ENCODE measurements at places on chromosomes 6 and 20.

DNA sequence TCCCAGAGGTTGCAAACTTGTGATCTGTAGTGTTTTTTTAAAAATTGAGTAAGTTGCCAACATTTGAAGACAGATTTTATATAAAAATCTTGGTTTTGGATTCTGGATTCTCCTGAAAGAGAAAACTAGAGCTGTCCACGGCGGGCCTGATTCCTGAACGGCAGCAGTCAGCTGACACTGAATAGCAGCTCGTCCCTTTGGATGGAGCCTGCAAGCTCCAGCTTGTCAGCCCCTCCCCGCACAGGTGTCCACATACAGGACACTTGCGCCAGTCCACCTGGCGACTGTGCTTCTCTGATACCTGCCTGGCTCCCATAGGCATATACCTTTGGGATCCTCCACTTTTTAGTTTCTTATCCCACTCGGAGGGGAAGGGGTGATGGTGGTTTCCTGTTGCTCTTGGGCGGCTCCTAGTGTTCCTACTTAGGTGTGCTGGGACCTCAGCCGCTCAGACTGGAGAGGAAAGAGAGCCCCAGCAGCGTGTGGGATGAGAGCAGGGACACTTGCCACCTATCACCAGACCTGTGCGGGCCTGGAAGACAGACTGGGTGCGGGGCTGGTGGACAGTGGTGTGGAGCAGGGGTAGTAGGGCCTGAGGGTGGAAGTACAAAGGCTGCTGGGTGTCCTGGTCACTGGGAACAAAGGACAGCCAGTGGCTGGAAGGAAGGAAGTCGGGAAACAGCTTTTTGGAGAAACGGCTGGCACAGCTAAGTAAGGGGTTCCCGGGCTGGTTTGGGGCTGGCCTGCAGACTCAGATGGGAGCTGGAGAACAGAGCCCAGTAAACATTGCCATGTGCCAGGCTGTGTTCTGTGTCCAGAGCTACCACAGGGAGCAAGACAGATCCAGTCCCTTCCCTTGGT is 18.3 kb downstream of the GHRH start:
- DNase-seq = no peak

DNA sequence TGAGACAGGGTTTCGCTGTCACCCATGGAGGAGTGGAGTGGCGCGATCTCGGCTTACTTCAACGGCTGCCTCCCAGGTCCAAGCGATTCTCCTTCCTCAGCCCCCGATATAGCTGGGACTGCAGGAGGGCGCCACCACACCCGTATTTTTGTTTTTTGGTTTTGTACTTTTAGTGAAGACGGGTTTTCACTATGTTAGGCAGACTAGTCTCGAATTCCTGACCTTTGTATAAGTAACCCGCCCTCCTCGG is 115.4 kb upstream of the BTN3A2 start:
- DNase-seq = no peak

GRCh38 chr6:70700922-70701876 is 33.5 kb downstream of the SMAP1 start:
- no peak for DNase-seq

DNA sequence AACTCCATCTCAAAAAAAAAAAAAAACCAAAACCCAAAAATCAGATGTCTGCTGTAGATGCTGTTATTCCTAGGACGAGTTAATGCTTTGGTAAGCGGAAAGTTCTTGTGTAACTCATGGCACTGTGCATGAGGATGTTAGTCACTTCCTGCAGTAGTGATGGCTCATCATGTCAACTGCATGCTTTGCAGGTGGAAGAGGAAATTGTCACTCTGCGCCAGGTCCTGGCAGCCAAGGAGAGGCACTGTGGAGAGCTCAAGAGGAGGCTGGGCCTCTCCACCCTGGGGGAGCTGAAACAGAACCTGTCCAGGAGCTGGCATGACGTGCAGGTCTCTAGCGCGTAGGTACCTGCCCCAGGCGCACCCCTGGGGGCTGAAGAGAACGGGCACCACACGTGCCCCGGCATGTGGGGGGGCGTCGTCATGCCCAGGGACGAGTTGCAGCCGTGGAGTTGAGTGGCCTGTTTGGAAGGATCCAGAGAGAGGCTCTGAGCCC is 8.5 kb downstream of the TPD52L2 start:
- DNase-seq = no peak

- DNase-seq = no peak
These were observed 541.3 kb upstream of the MARCKS start for GRCh38 chr6:113315879-113316278.

DNA sequence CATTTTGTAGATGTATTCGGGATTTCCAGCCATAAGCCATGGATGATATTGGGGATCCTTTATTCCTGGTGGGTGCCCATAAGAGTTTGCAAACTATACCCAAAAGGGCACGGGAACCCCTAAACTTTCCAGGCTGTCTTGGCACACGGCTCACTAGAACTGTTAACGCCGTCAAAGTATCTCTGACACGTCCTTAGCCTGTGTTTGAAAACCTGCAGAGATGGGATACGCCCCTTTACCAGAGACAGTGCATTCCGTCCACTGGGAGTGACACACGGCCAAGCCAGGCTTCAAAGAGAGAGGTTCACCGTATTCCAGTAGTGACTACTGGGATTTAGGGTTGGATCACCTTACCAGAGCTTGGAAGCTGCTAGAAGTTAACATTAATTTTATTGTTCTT is 95.0 kb downstream of the THBS2 start:
- DNase-seq = no peak

DNA sequence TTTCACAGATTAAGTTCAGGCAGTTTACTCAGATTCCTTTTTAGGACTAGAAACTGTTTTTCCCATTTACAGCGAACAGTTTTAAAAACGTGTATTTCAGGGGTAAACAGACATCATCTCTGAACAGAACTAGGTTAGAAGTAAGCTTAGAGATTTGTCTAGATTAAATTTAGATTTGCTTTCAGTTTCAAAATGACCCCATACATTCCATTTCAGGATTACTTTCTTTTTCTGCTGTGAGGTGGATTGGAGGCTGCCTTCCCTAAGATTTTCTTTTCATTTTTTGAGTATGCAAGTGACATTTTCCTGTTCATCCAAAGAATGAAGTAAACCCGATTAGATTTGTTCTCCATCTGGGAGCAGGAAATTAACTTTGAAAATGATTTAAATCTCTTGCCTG is 747.2 kb downstream of the KHDRBS2 start:
- no peak for DNase-seq

GRCh38 chr6:11197175-11197536 is 35.3 kb downstream of the NEDD9 start:
- no peak for DNase-seq

DNA sequence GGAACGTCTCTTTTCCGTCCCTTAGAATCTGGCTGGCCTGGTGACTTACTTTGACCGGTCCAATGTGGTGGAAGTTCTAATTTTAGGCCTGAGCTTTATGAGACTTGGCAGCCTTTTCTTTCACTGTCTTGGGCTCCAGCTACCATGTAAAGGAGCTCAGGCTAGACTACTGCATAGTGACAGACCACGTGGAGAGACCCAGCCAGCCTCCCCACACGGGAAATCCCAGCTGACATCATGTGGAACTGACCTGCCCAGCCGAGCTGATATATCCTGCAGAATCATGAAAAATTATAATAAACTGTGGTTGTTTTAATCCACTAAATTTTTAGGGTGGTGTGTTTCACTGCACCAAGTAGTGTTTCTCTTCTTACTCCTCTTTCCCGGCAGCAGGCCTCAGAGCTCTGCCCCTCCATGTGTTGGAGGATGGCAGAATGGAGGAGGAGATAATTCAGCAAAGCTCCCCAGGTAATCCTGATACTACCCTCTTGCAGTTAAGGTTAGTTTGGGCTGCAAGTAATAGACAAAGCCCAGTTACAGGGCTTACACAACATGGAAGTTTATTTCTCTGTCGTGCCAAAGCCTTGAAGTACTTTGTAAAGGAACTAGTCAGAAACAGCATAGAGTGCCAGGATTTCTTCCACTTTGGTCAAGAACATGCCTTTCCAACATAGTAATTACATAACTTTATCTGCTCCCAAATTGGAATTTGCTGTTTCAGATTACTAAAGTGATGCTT is 87.5 kb downstream of the SH3BGRL2 start:
- DNase-seq = no peak

- DNase-seq = no peak
These were observed 2.0 kb downstream of the ACSS1 start for GRCh38 chr20:25055711-25056495.

DNA sequence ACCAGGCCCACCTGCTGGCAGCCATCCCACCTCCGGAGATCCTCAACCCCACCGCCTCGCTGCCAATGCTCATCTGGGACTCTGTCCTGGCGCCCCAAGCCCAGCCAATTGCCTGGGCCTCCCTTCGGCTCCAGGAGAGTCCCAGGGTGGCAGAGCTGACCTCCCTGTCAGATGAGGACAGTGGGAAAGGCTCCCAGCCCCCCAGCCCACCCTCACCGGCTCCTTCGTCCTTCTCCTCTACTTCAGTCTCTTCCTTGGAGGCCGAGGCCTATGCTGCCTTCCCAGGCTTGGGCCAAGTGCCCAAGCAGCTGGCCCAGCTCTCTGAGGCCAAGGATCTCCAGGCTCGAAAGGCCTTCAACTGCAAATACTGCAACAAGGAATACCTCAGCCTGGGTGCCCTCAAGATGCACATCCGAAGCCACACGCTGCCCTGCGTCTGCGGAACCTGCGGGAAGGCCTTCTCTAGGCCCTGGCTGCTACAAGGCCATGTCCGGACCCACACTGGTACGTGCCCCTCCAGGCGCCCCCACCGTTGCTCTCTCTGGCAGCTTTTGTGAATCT is 1.1 kb downstream of the SNAI1 start:
- DNase-seq = no peak

DNA sequence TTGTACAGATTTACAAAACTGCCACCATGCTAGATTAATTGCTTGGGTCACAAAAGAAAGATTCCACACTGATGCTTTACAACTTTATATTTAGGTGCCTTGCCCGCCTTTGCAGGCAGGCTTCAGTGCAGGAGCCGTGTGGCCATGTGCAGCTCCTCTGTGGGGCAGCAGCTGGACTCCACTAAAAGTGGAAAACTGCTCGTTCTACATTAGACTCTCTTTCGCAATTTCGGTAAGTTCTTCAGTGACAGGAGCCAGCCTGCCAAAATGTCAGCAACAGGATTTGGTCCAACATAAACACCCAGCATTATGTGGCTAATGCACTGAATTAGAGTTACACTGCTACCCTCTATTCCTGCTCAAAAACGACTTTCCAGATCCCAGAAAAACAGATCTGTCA is 174.4 kb upstream of the KCNK16 start:
- no peak for DNase-seq

DNA sequence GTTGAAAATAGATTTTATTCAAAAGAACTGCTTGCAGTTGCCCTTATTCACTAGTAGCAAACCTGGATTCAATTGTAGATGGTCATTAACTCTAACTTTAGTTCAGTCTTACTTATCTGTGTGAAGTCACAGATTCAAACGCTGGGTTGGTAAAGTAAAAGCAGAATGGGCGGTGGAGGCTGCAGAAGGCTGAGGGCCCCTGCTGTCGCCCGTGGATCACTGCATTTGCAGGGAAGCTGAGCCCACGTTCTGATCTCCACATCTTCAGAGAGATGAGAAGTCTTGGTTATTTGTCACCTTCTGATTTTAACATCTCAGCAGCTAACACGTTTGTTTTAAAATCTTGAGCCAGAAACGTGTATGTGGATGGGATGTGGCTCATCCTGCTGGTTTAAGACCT is 75.1 kb downstream of the SNX9 start:
- DNase-seq = no peak

DNA sequence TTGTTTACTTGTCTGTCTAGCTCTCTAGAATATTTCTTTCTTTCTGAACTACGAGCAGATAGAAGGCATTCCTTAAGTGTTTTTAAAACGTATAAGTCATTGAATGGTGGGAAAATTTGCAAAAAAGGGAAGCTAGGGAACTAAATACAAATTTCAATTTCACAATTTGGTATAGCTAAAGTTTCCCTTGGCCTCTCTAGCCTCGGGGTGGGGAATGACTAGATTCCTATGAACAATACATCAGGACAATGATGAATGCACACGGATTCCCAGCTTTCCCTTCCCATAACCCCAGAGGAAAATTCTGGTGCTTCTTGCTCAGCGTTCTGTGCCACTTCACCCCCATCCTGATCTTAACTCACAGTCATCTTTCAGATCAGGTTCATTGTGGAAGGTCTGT is 113.3 kb upstream of the ASF1A start:
- DNase-seq = no peak

- DNase-seq = no peak
These were observed 151.4 kb downstream of the PHF3 start for GRCh38 chr6:63787021-63787420.

GRCh38 chr6:24933868-24934401 is 1.8 kb downstream of the RIPOR2 start:
- no peak for DNase-seq

- no peak for DNase-seq
These were observed 696.5 kb upstream of the FLRT3 start for GRCh38 chr20:15033891-15034290.

DNA sequence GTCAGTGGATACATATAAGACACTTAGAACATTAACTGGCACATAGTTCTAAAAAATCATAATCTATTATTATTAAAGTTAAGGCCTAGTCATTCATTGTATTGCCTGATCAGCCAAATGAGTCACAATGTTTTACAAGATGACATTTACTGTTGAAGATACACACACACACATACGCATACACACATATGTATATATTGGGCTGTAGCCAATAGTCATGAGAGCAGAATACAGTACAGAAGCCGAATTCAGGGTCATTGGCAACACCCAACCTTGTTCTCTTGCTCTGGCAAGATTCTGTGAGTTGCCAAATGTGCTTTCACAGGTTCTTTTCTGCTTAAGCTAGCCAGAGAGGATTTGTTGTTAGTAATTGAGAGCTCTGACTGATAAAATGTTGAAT is 922.8 kb upstream of the MAP3K7 start:
- DNase-seq = no peak

- no peak for DNase-seq
These were observed 6.3 kb downstream of the ADTRP start for GRCh38 chr6:11772109-11772825.

DNA sequence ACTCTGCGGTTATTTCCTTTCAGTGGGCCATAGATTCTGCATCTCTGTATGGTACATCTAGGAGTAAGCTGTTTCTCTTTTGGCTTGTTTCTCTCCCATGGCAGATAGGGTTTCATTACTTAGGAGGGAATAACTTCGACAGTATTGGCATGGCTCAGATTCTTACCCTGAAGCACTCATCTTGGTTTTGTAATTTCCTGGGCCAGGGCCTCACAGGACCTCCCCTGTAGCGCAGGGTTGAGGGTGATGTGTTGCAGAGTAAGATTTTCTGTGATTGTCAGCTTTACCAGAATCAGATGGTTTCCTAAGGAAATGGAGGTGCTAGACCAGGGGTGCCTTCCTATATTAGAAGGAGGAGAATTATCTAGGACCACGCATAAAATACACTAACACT is 78.3 kb downstream of the STXBP5 start:
- DNase-seq = no peak

- no peak for DNase-seq
These were observed 76.6 kb downstream of the ANKEF1 start for GRCh38 chr20:10111139-10111958.

- no peak for DNase-seq
These were observed 766 bp upstream of the TBC1D22B start for GRCh38 chr6:37256692-37257319.

- DNase-seq = no peak
These were observed 28.4 kb downstream of the ZNF334 start for GRCh38 chr20:46484954-46485353.

- DNase-seq = no peak
These were observed 3.3 kb upstream of the ACSS1 start for GRCh38 chr20:25061103-25061799.

Data from NCI-H2081 treated with DMSO at 0.1 percent for 48 hours (cell line).